ENCODE measurements at places on chromosomes 7 and 10. TPM values are rescaled to one million over a fixed set of nuclear protein-coding genes. Genes with fewer than 3 reads are reported as not detected.

DNA sequence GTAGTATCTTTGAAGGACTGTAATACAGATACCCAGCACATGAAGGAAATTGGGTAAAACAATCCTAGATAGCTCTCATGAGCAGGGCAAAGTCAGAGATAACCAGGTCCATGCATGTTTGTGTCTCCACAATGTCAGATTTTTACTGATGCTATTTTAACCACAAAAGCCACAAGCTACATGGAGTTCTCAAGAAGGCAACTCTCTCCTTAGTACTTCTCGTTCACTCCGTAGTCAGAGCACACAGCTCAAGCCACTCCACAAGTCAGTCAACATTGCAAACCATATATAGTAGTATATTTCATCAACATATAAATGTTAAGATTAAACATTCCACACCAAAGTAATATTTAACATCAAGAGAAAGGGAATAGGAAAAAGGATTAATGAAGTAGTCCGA lies 98.0 kb upstream of the PIK3CG start:
- H3K27ac ChIP-seq, result no peak overlapping the region
- no peaks in the 10 kb centered on the region for H3K36me3 ChIP-seq
- peaks cover 28% of the 10 kb centered on the region for H3K4me1 ChIP-seq

DNA sequence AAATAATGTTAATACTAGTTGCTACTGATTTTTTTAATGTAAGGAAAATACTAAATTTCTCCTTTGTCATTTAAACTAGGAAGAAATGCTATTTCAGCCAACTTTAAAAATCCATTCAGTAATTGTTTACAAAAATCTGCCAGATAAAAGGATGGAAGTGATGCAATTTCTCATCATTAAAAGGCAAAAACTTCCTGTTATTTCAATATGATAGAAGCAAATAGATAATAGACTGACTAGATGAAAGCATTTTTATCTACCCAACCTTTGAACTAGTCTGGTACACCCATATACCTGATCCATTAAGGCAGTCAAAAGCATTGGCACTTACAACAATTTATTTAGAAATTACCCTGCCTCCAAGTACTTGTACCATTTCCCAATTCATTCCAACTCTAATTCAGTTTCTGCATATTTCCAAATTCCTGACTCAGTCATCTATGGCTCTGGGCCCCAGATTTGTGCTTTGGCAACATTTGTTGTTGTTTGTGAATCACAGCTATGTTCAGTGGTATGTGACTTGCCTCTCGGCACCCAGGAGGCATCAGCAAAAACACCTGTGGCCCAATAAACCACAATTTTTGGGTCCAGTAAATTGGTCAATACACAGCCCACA lies 482.6 kb upstream of the SEMA3A start:
- no peaks in the 10 kb centered on the region for H3K36me3 ChIP-seq
- no peak overlapping the region for H3K4me3 ChIP-seq
- H3K27ac ChIP-seq, result no peak overlapping the region
- no peak for DNase-seq
- H3K27me3 ChIP-seq, result no peaks in the 10 kb centered on the region

GRCh38 chr7:141697211-141697871 lies 4.6 kb downstream of the DENND11 start:
- H3K27ac ChIP-seq, result peak overlapping the region; percentile 86
- H3K36me3 ChIP-seq, result no peaks in the 10 kb centered on the region
- H3K27me3 ChIP-seq, result no peaks in the 10 kb centered on the region

GRCh38 chr10:52390388-52390787 lies 76.3 kb downstream of the DKK1 start:
- no peaks in the 10 kb centered on the region for H3K27me3 ChIP-seq
- H3K27ac ChIP-seq, result no peak overlapping the region
- DNase-seq, result no peak
- H3K4me1 ChIP-seq, result peaks cover 19% of the 10 kb centered on the region

DNA sequence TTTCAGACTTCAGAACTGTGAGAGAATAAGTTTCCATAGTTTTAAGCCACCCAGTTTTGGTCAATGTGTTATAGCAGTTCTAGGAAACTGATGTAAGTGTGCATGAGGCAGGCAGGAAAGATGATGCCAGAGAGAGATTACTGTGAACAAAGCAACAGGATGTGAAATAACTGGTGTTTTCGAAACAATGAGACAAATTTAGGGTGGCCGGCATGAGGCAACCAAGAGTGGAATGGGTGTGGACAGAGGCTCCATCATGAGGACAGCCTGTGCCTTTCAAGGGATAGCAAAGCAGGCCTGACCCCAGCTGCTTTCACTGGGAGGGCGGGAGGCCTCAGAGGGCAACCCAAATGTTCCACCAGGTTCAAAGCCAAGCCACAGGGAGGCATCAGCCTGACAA lies 67.3 kb upstream of the UCN3 start:
- H3K4me3 ChIP-seq, result no peak overlapping the region
- H3K27ac ChIP-seq, result no peak overlapping the region
- no peak for DNase-seq
- no peaks in the 10 kb centered on the region for H3K27me3 ChIP-seq
- peaks cover 7% of the 10 kb centered on the region for H3K4me1 ChIP-seq

DNA sequence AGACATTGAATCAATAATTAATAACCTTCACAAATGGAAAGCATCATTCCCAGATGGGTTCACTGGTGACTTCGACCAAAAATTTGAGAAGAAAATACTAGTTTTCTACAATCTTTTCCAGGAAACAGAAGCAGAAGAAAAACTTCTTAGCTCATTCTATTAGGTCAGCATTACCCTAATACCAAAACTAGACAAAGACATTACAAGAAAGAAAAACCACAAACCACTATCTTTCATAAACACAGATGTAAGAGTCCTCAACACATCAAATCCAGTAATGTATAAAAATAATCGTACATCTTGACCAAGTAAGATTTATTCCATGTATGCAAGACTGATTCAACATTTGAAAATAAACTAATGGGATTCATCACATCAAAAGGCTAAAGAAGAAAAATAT lies 64.0 kb upstream of the CDK1 start:
- H3K4me3 ChIP-seq, result no peak overlapping the region
- no peaks in the 10 kb centered on the region for H3K27me3 ChIP-seq
- no peak overlapping the region for H3K27ac ChIP-seq
- DNase-seq, result no peak
- no peaks in the 10 kb centered on the region for H3K36me3 ChIP-seq

The SKIDA1 gene
- total RNA-seq, result 0.17 TPM

The CYP3A7 gene
- not detected for total RNA-seq

The CYP26C1 gene
- total RNA-seq, result not detected

All from PC-3 (cell line).